HepG2 (cell line): ENCODE measurements at places on chromosomes 2 and 18. TPM values are rescaled to one million over a fixed set of nuclear protein-coding genes. Genes with fewer than 3 reads are reported as not detected.

IL36G gene
- not detected in 2 replicates for total RNA-seq

ALKAL2 gene
- total RNA-seq, result 0.22 TPM in 1 of 2 replicates, not detected in the other

PREPL gene
- 34.3 and 56.1 TPM in 2 replicates for total RNA-seq

- no peak for DNase-seq
- no peak overlapping the region for H3K4me3 ChIP-seq
- no peaks in the 10 kb centered on the region for H3K27me3 ChIP-seq
- H3K27ac ChIP-seq, result no peak overlapping the region
- no peaks in the 10 kb centered on the region for H3K4me1 ChIP-seq
- peaks cover 11% of the 10 kb centered on the region for H3K36me3 ChIP-seq
These were observed 66.7 kb downstream of the RTN4 start for GRCh38 chr2:54983345-54984220.

- peak; percentile 77 for DNase-seq
- peak overlapping the region; percentile 94 for H3K27ac ChIP-seq
- no peaks in the 10 kb centered on the region for H3K27me3 ChIP-seq
- peaks cover 19% of the 10 kb centered on the region for H3K36me3 ChIP-seq
- H3K4me3 ChIP-seq, result no peak overlapping the region
- H3K4me1 ChIP-seq, result peaks cover 89% of the 10 kb centered on the region
These were observed 4.0 kb downstream of the SNORC start for GRCh38 chr2:232873909-232874641.

- H3K36me3 ChIP-seq, result no peaks in the 10 kb centered on the region
- no peak overlapping the region for H3K27ac ChIP-seq
These were observed 17.9 kb downstream of the PIAS2 start for GRCh38 chr18:46899274-46899948.

DNA sequence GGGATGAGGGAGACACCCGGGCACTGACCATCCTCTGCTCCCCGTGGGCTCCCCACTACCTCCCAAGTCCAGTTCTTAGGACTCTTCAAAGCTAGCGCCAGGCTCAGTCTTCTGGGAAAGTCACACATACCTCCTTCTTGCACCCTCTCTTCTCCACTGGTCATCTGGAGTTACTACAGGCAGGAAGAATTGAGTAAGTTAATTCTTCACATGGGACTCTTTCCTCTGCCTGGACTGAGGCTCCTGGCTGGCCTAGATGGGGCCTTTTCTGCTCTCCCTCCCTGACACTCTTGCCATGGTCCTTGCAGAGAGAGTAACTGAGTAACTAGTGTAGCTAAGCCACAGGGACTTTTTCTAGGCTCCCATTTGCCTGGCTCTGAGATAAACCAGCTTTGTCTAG lies 96.5 kb upstream of the CELF4 start:
- no peak overlapping the region for H3K4me3 ChIP-seq
- H3K27ac ChIP-seq, result no peak overlapping the region
- peaks cover 3% of the 10 kb centered on the region; the same call in 1 of the 3 replicates for H3K27me3 ChIP-seq

DNA sequence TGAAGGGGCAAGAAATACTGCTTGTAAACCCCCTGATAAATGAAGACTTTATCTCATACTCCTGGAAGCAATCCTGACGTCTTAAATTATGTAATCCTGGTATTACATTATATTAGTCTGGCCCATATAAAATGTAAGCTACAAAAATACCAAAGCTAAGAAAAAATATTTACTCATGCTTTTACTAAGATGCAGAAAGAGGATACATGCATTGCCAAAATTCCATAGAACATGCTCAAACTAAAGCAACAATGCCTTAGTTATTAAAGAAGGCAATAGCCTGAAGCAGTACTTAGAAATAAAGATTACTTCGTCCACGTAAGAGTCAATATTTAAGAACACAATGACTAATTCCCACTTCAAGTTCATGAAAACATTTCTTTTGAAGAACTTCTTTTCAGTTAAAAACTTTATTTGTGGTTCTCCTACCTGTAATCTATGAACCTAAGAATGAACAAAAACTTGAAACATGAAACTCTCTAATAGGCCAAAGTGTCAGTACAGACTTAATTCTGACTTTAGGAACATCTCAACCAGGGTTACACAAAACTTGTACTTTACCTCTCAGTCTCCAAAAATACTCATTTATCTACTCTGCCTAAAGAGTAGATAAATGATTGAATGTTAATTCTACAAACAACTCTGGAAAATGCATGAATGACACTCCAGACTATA lies 117.3 kb downstream of the THADA start:
- H3K4me1 ChIP-seq, result peaks cover 16% of the 10 kb centered on the region
- H3K27me3 ChIP-seq, result no peaks in the 10 kb centered on the region
- no peak overlapping the region for H3K4me3 ChIP-seq
- no peak overlapping the region for H3K27ac ChIP-seq
- no peak for DNase-seq
- H3K36me3 ChIP-seq, result 0 out of 3 replicates have a peak, but pooled peaks cover 4% of the 10 kb centered on the region

DNA sequence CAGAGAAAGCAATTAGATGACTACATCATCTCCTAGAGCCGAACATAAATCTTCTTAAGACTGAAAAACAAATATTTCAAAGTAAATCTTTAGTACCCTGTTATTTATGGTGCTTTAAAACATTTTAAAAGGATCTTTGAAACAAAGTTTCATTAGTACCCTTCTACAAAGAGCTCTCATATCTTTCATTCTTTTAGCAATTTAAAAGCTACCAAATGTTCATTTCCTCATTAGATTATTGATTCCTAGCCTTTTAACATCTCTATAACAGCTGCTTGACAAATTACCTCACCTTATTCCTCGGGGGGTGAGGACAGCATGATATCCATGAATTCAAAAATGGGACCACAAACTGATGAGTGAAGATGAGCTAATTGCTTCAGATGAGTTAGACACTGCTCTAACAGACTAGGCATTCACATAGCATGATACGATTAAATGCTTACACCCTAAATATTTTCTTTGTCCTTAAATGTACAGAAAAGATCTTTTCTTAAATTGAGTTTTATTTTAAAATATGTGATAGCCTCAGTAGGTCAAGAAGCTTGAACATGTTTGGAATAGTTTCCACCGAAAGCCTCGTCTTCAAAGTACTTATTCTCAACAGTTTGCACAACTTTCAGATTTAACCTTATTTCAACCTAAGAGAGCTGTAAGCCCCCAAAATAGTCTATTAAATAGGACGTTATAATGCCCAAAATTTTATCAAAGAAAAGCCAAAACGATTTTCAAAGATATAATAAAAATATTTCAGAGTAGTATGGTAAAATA lies 2.1 kb downstream of the ATAD2B start:
- H3K27me3 ChIP-seq, result no peaks in the 10 kb centered on the region
- peak overlapping the region; percentile 90 for H3K4me3 ChIP-seq
- H3K4me1 ChIP-seq, result peaks cover 53% of the 10 kb centered on the region
- DNase-seq, result no peak
- H3K27ac ChIP-seq, result peak overlapping the region; percentile 94
- H3K36me3 ChIP-seq, result no peaks in the 10 kb centered on the region

L3MBTL4 gene
- 12.8 and 13.3 TPM in 2 replicates for total RNA-seq

PFN4 gene
- total RNA-seq, result 0.20 TPM in 1 of 2 replicates, not detected in the other

GRCh38 chr2:142865924-142866323 lies 11.5 kb upstream of the KYNU start:
- DNase-seq, result no peak
- H3K27me3 ChIP-seq, result no peaks in the 10 kb centered on the region
- H3K4me3 ChIP-seq, result no peak overlapping the region
- H3K27ac ChIP-seq, result no peak overlapping the region

GRCh38 chr2:200399046-200399445 lies 92.6 kb downstream of the SPATS2L start:
- H3K4me1 ChIP-seq, result peaks cover 25% of the 10 kb centered on the region
- DNase-seq, result no peak
- H3K27ac ChIP-seq, result no peak overlapping the region
- H3K36me3 ChIP-seq, result peaks cover 16% of the 10 kb centered on the region
- H3K27me3 ChIP-seq, result no peaks in the 10 kb centered on the region

EMX1 gene
- total RNA-seq, result 3.9 and 4.9 TPM in 2 replicates

G6PC2 gene
- not detected in 2 replicates for total RNA-seq

DNA sequence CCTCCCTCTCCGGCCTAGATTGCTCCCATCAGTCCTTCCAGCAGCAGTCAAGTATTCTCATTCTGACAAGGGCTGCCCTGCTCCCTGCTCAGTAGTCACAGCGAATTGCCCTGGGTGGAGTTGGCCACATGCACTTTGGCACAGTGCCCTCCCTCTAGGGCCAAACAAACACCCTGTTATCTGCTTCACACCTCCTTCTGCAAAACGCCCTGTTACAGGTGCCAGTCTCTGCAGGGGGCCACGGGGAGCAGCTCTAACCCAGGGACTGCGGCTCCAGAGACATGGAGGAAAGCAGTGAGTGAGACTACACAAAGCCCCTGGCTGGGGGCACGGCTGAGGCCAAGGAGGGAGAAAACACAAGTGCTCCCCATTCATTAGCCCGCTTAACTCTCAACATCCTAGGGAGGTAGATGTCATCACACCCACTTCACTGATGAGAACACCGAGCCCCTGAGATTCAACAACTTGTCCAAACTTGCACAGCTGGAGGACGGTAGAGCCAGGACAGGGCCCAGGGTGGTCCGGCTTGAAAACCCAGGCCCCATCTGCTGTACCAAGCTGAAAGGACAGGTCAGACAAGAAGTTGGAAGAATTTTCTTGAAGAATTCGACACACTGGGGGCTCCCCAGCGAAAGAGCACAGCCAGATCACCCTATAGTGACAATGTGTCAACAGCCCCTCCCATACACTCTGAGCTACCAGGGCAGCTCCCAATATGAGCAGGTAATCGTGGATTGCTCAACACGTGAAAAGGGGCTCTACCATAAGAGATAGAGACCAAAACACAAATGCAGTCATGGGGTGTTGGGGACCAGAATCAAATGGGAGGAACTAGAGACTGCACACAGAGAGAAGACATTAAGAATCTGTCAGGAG lies 8.7 kb upstream of the TFCP2L1 start:
- no peak overlapping the region for H3K27ac ChIP-seq
- no peaks in the 10 kb centered on the region for H3K4me1 ChIP-seq
- H3K36me3 ChIP-seq, result no peaks in the 10 kb centered on the region
- DNase-seq, result no peak

SALL3 gene
- not detected in 2 replicates for total RNA-seq

DNA sequence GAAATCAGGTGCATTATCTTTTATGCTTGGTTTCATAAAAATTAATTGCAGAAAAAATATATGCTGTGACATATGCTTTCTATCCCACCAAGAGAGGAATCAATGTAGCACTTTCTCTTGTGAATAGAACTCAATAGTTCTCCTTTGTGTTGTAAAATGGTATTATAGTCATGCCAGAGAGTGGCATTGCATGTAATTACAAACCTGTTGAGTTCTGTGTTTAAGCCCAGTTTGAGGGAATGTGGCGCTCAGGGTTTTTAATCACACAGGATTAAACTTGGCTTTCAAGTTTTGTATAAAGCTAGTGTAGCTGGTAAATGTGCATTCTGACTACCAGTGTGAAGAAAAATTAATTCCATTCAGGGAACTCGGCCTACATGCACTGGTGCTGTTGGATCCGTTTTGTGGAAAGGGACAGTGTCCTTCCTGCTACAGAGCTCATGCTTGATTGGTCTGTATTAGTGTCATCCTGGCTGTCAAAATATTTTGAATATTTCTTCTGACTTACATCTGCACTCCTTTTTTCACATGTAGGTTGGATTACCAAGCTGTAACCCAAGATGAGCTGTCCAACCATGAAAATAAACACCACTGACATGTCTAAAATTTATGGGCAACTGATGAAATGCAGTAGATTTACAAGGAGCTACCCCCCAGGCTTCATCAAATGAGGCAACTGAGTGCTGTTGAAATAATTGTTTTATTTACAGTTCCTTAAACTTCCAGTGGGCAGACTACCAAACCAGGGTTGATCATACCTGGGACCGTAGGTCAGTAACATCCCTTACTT lies 80.3 kb downstream of the SLC4A3 start:
- peaks cover 1% of the 10 kb centered on the region; the same call in 1 of the 2 replicates for H3K27me3 ChIP-seq
- H3K4me1 ChIP-seq, result no peaks in the 10 kb centered on the region
- H3K27ac ChIP-seq, result no peak overlapping the region
- H3K36me3 ChIP-seq, result no peaks in the 10 kb centered on the region

DNA sequence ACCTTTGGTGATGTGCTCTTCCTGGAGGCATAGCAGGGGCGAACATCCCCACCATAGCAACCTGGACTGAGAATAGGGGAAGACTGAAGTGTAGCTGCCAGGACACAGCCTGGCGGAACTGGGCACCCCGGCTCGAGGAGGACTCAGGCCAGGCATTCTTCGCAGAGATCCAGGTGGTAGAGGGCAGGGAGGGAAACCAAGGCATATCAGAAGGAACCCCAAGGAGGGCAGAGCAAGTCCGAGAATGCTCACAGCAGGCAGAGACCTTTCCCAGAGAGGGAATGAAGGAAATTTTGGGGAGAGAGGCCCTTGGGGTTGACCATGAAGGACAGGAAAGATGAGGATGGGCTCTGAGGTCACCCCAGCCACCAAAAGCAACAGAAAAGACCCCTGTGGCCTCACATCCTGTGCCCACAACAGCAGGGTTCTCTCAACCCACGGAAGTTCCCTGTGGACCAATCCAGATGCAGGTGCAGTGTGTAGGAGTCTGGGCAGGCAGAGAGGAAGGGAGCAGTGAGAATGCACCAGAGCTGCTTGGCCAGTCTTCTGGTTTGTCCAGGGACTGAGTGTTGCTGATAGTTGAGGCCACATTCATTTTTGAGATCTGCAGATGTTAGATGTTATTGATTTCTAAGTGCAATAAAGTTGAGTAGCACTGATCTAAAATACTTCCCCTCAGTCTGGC lies 136.9 kb downstream of the PXDN start:
- DNase-seq, result no peak
- H3K36me3 ChIP-seq, result no peaks in the 10 kb centered on the region

KCNJ3 gene
- total RNA-seq, result not detected in 2 replicates

DNA sequence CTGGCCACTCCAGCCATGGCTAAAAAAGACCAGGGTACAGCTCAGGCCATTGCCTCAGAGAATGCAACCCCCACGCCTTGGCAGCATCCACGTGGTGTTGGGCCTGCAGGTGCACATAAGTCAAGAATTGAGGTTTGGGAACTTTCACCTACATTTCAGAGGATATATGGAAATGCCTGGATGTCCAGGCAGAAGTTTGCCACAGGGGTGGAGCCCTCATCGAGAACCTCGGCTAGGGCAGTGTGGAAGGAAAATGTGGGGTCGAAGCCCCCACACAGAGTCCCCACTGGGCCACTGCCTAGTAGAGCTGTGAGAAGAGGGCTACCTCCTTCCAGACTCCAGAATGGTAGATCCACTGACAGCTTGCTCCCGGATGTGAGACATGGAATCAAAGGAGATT lies 477.3 kb downstream of the LPIN1 start:
- H3K27me3 ChIP-seq, result no peaks in the 10 kb centered on the region
- H3K36me3 ChIP-seq, result no peaks in the 10 kb centered on the region
- no peak overlapping the region for H3K4me3 ChIP-seq
- DNase-seq, result no peak
- no peak overlapping the region for H3K27ac ChIP-seq

DNA sequence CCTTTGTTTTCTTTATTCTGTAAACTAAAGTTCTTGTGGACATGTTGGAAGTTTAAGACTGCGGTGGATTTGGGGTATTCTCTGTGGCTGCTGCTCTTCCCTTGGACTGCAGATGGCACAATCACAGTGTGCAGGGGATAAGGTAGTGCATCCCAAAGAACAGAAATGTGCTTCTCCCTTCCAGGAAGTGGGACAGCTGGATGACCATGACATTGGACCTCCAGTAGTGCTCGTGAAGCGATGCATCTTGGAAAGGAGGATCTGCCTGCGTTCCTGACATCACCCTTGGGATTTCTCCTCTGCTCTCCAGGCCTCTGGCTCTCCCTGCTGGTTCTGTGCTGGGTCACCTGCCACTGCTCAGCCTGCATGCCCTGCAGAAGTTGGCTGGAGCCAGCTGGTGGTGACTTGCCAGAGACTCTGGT lies 109.9 kb downstream of the SLC4A3 start:
- peaks cover 30% of the 10 kb centered on the region; the same call in 2 of the 3 replicates for H3K27me3 ChIP-seq
- H3K4me1 ChIP-seq, result no peaks in the 10 kb centered on the region
- no peak overlapping the region for H3K4me3 ChIP-seq
- no peak overlapping the region for H3K27ac ChIP-seq

- no peaks in the 10 kb centered on the region for H3K36me3 ChIP-seq
- H3K27me3 ChIP-seq, result no peaks in the 10 kb centered on the region
- H3K4me1 ChIP-seq, result peaks cover 22% of the 10 kb centered on the region
- no peak overlapping the region for H3K27ac ChIP-seq
- no peak overlapping the region for H3K4me3 ChIP-seq
These were observed 33.5 kb downstream of the AOX1 start for GRCh38 chr2:200619279-200619678.

CAPN14 gene
- total RNA-seq, result not detected in 2 replicates
